CD4-positive, alpha-beta T cell treated with Interleukin-12 subunit alpha and Interleukin-12 subunit beta, for 1 hour (primary cell): ENCODE measurements at places on chromosomes 1 and 21.
A peak's percentile ranks its signal among the peaks of the same experiment; 100 is the strongest.

DNA sequence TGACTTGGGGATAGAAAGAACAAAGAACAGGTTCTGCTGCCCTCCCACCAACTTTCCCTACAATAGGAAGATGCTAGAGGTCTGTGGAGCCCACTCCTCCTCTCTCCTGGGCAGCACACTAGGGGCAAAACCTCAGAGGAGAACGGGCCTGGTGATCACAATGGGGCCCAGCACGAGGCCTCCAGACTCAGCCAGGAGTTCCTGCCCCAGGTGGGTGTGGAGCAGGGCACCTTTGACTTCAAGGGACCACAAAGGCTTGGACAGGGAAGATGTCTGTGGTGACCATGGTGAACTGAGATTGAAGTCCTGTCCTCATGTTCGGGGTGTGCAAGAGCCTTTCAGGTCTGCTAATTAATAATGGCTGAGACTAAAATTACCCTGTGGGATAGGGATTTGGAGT lies 88.8 kb downstream of the LAMC2 start:
- DNase-seq, result no peak

DNA sequence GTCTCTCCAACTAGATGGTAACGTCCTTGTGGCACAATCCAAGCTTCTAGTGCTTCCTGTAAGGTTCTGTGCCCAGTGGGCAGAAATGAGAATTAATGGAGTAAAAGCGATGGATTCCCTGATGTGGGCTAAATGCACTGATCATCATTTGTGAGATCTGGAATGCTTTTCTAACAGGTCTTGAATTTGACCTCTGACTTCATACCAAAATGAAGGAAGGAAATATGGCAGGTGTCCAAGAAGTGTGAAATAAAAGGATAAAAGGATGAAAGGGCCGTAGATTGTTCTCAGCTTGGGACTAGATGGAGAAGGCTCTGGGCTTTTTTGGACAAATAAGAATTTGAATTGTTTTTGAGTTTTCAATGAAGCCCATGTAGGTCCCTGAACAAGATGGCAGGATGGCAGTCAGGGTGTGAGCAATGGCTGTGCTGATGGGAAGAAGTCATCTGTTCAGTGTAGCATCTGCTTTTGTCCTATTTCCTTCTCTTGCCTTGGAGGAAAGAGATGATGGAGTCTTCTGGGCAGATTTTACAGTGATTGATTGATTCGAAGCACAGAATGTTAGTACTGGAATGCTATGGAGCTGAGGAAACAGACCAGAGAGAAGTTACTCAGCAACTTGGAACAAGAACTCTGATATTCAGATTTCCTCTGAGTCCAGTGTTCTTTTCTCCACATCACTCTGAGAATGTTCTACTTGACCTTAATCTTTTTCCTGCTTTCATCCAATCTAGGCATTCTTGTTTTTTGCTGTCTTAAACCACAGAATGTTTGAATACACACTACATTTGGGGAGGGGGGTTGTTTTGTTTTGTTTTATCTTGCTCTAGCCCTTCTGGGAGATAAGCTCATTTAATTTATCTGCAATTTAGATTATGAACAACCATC lies 286.0 kb downstream of the HLX start:
- no peak for DNase-seq

DNA sequence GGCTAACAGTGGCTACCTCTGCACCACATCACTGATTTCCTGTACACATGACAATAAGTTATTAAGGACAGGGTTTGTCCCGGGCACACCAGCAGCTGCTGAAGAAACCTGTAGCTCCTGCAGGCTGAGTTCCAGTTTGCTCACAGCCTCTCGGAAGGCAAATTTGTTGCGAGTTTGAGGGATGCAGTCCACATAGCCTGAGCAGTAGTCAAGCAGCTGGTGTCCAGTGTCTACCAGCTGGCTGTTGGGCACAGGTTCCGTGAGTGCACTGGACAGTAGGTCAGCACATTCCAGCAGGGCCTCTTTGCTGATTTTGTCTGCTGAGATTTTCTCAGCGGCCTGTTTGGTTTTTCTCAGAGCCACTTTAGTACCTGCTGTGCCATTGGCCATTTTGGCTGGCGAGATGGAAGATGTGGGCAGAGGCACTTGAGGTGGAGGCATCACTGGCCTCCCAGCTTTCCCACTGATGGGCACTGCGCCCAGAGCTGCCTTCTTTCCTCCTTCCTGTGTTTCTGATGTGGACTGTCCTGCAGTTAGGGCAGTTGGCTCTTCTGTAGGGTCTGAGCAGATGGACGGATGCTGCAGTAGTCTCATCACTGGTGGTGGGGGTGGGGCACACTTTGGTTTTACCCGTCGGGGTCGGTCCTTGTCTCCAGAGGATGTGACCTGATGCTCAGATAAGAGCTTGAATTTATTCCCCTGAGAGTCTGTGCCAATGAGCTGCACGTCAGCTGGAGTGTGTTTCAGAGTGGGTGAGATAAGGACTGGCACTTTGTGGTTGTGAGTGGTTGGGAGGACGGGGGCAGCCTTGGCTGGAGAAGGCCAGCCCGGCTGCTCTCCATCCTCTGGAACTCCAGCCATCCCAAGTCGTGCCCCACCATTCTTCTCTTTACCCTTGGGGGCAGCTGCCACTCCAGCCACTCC lies 26.1 kb downstream of the TOR3A start:
- DNase-seq, result no peak

- DNase-seq, result peak; percentile 32
Observed at GRCh38 chr1:165403835-165404482, 41.0 kb downstream of the RXRG start.

- no peak for DNase-seq
Observed at GRCh38 chr1:36154335-36154734, 1.6 kb upstream of the MAP7D1 start.

DNA sequence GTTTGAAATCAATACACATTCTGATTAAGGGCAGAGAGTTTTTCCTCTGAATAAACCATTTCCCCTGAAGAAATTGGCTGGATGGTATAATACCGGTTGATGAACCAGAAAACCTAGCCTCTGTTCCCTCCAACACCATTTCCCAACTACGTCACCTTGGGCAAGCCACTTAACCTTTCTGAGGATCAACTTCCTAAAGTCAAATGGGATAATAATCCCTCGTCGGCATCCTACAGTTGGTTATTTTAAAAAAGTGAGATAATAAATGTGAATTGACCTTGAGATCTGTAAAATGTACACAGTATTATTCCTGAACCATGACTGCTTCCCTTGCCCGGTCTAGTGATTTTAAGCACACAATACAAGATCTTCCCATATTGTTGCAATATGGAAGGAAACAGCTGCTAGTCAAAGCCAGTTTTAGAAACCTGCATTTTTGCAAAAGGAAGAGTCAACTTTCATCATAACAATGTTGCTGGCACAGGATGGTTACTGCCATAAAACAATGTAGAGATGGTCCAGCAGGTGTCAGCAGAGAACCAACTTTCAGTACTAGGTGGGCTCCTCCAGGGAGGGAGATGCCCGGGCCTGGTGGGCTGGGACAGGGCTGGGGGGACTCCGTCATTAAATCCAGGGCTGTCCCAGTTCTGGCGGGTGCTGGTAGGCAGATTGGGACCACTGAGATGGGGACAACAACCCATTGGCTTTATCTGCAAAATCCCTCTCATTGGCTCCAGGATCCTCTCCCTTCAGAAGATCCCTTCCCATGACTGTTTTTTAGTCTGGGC lies 5.2 kb upstream of the HLX start:
- no peak for DNase-seq

- DNase-seq, result no peak
Observed at GRCh38 chr1:167294528-167294927, 73.8 kb downstream of the POU2F1 start.

DNA sequence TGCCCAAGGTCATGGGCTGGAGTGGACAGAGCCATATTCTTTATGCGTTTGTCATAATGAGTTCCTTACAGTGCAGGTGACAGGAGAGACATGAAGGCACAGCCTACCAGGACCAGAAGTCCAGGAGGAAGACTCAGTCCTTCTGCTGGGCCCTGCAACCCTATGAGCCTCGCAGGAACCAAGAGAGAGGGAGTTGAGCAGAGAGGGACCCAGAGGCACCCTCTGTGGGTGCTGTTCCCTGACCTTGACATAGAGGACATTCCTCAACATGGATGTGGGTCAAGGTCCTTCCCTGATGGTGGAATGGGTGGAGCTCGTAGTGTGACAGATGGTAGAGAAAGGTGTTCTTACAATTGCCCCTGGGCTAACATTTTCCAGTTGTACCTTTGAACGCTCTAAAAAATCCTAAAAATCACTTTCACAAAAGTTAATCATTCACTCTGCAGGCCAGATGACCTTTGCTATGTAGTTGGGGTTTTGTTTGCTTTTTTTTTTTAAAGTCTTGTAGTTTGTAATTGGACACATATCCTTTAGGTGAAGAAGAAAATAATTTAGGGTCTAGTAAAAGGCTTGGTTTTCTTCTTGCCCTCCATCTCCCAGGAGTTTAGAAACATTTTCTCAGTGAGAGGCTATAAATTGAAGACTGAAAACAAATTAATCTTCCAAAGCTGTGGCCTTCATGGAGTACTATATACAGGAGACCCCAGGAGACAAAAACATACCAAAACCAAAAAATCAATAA lies 41.9 kb downstream of the MAB21L3 start:
- no peak for DNase-seq

- no peak for DNase-seq
Observed at GRCh38 chr1:19435181-19435580, 50.2 kb downstream of the CAPZB start.

- no peak for DNase-seq
Observed at GRCh38 chr21:38367646-38368045, 110.9 kb downstream of the KCNJ15 start.

- DNase-seq, result no peak
Observed at GRCh38 chr1:112982853-112983536, 27.0 kb upstream of the SLC16A1 start.

DNA sequence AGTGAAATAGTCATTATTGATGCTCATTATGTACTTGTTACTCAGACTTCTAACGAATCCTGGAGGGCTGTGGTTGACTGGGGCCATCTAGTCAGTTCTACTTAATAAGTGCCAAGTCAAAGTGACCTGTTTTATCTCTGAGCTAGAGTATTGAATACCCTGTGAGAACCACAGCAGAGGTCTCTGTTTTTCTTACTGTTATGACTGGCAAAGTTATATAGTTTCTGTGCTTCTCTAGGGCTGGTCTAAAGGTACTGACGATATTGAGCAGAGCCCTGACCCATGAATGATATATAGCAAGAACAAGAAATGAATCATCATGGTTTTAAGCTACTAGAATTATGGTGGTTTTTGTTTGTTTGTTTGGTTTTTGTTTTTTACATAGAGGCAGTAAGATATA lies 555.8 kb downstream of the PLA2G4A start:
- no peak for DNase-seq

DNA sequence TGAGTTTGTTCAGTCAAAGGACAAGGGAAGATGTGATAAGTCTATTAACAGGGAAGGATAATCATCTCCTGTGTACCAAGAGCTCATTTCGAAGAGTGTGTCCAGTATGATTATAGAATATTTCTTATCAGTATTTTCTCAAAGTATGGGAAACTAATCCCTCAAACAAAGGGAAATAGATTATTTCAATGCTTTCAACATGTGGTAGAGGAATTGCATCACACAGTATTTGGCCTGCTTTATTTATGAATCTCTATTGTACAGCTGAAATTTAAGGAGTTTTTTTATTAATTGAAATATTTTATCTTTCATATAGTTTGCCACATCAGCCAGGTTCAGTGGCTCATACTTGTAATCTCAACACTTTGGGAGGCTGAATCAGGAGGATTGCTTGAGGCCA lies 151.0 kb downstream of the CLEC20A start:
- no peak for DNase-seq

- DNase-seq, result peak; percentile 12
Observed at GRCh38 chr1:51877434-51878307, 856 bp downstream of the NRDC start.

DNA sequence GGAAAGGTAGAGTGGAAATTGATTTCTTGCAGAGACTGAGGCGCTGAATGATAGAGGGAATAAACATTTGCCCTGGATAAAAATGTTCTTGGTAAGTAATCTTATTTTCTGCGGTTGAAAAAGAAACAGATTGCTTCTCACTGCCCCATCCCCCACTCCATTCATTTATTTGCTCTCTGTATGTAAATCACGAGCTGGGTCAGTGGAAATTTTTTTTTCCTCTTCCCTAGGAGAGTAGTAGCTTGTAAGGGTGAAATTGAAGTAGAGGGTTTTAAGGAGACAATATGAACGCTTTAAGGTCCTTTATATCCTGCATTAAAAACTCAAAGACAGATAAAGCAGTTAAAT lies 1.4 kb upstream of the BRINP3 start:
- no peak for DNase-seq

- DNase-seq, result no peak
Observed at GRCh38 chr1:87904651-87905050, 576.0 kb downstream of the LMO4 start.

DNA sequence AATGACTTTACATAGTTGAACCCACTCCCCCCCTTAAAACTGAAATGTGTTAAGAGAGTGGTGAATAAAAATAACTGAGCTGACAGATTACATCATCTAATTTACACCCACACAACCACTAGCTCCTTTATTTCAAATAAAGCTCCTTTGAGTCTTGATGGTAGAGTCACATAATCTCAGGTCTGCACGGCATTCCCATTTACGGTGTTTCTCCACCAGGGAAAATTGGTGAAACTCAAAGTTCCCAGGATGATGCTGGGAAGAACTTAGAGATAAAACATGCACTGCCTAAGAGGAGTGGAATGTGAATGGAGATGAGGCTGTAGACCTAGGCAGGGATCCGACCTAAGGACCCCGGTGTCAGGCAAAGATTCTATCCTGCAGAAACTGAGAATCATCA lies 727.8 kb upstream of the ADAMTS5 start:
- DNase-seq, result no peak

DNA sequence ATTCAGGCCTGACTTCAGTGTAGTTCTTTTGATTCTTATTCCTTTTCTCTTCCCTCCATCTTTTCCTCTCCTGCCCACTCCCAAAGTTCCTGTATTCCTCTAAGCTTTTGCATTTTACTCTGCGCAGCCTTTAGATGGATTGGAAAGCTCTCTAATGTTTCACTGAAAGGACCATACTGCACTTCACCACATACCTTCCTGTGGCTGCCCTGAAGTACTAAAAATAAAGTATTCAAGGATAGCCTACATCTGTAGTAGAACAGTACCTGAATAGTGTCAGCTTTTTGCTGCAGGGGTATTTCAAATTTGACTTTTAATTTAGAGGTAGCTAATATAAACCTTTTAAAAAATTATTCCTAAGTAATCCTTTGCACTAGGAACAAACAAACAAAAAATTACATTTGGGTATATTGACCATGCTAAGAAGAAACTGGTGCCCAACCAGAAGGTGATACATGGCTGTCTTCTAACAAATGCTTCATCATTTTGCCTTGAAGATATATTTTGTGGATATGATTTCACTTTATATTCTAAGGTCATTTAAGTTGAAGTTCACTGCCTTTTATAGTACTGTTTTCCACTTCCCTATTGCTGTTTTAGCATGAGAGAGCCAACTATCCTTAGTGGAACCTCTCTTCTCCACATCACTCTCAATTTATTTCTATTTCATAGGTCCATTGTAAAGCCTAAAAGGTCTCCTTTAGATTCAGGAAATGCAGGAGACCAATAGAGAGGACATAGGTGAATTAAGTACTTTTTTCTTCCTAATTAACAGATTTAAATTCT lies 22.8 kb downstream of the FAM20B start:
- DNase-seq, result no peak
